ENCODE measurements at places on chromosomes 4 and X. TPM values are rescaled to one million over a fixed set of nuclear protein-coding genes. Genes with fewer than 3 reads are reported as not detected.

The ARMCX1 gene
- 16.8 TPM for polyA plus RNA-seq

DNA sequence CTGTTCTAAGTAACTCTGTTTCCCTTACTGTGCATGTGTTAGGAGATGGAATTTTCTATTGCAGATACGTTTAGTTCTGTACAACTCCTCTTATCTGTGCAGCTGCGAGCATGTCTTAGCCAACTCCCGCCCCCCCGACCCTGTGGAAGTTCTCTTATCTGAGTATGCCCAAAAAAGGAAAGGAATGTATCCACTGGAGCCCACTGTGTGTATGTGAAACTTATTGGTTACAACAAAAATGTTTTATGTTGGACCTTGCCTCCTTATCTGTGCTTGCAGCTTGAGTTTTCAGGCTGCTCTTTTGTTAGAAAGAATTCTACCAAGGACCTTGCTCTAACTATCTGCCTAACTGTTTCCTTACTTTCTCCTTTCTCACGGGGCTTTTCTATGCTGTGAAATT, 24.2 kb upstream of the DCAF8L2 start:
- DNase-seq: no peak
- no peaks in the 10 kb centered on the region for H3K27me3 ChIP-seq
- H3K36me3 ChIP-seq: no peaks in the 10 kb centered on the region
- no peak overlapping the region for H3K27ac ChIP-seq
- H3K4me1 ChIP-seq: no peaks in the 10 kb centered on the region

The CRMP1 gene
- polyA plus RNA-seq: 4.6 TPM

- H3K4me1 ChIP-seq: peaks cover 8% of the 10 kb centered on the region
- no peak for DNase-seq
- H3K27me3 ChIP-seq: no peaks in the 10 kb centered on the region
Measured at GRCh38 chr4:40149960-40150385, 46.9 kb upstream of the RHOH start.

The HTR2C gene
- polyA plus RNA-seq: not detected
